Chondrocyte (in vitro differentiated cells): ENCODE measurements at places on chromosomes 7 and 10. TPM values are rescaled to one million over a fixed set of nuclear protein-coding genes. Genes with fewer than 3 reads are reported as not detected.

ANKIB1 gene
- total RNA-seq: 65.6 to 77.7 TPM (median 76.3 TPM) in 3 replicates

- no peaks in the 10 kb centered on the region for H3K27me3 ChIP-seq
- H3K4me3 ChIP-seq: no peak overlapping the region
- peaks cover 32% of the 10 kb centered on the region for H3K4me1 ChIP-seq
- H3K36me3 ChIP-seq: peaks cover 4% of the 10 kb centered on the region
- no peak overlapping the region for H3K27ac ChIP-seq
These were observed 65.0 kb downstream of the INPP5A start for GRCh38 chr10:132602614-132603013.

GRCh38 chr7:48515171-48515570, 343.9 kb downstream of the ABCA13 start:
- no peak overlapping the region for H3K4me3 ChIP-seq
- DNase-seq: no peak
- no peaks in the 10 kb centered on the region for H3K36me3 ChIP-seq

GRCh38 chr7:66211429-66211828, 6.3 kb downstream of the TPST1 start:
- H3K27ac ChIP-seq: no peak overlapping the region
- DNase-seq: no peak
- no peaks in the 10 kb centered on the region for H3K27me3 ChIP-seq

- no peaks in the 10 kb centered on the region for H3K36me3 ChIP-seq
- no peak overlapping the region for H3K27ac ChIP-seq
- no peak overlapping the region for H3K4me3 ChIP-seq
- no peak for DNase-seq
- H3K27me3 ChIP-seq: peaks cover 4% of the 10 kb centered on the region
- H3K4me1 ChIP-seq: peaks cover 14% of the 10 kb centered on the region
These were observed 21.2 kb downstream of the MAT1A start for GRCh38 chr10:80268266-80268665.

GRCh38 chr10:94049911-94050310, 56.2 kb downstream of the PLCE1 start:
- H3K27ac ChIP-seq: no peak overlapping the region
- peaks cover 9% of the 10 kb centered on the region for H3K4me1 ChIP-seq
- H3K4me3 ChIP-seq: no peak overlapping the region
- no peaks in the 10 kb centered on the region for H3K27me3 ChIP-seq
- no peaks in the 10 kb centered on the region for H3K36me3 ChIP-seq

DNA sequence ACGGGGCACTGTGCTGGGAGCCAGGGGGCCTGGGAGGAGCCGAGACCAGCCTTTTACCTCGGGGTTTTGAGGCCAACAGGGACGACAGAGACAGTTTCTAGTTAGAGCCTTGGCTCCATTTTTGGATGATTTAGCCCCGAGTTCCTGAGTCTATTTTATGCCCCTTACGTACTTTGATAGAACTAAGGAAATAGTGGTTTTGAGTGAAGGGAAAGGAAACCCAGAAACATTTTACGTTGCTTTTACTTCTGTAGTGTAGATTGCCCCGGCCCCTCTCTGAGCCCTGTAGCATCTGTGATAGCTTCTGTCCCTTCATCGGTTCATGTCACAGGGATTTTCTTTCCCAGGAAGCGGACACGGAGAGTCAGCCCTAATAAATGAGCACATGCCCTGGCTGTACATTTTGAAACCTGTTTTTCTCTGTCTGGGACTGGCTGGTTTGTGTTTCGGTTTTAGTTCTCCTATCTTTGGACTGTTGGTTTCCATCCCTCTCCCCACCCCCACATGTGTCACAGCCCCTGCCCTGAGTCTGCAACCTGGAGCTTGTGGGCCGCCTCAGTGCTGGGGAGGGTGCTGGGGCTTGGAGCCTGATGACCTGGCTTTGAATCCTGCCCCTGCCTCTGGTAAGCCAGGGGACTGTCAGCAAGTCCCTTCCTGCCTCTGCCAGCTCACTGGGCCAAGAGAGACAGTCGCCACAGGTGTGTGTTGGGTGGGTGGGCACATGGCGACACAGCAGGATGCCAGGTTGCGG, 6.9 kb upstream of the ORAI2 start:
- H3K36me3 ChIP-seq: peaks cover 19% of the 10 kb centered on the region
- no peak overlapping the region for H3K4me3 ChIP-seq
- H3K27me3 ChIP-seq: no peaks in the 10 kb centered on the region
- no peak overlapping the region for H3K27ac ChIP-seq
- H3K4me1 ChIP-seq: peaks cover 9% of the 10 kb centered on the region
- no peak for DNase-seq

VWC2 gene
- not detected in 3 replicates for total RNA-seq

- DNase-seq: peak; percentile 54
- H3K4me1 ChIP-seq: peaks cover 27% of the 10 kb centered on the region
- H3K27me3 ChIP-seq: no peaks in the 10 kb centered on the region
- H3K36me3 ChIP-seq: peaks cover 6% of the 10 kb centered on the region
- no peak overlapping the region for H3K4me3 ChIP-seq
- no peak overlapping the region for H3K27ac ChIP-seq
These were observed 13.6 kb downstream of the ANXA11 start for GRCh38 chr10:80191589-80192270.

DNA sequence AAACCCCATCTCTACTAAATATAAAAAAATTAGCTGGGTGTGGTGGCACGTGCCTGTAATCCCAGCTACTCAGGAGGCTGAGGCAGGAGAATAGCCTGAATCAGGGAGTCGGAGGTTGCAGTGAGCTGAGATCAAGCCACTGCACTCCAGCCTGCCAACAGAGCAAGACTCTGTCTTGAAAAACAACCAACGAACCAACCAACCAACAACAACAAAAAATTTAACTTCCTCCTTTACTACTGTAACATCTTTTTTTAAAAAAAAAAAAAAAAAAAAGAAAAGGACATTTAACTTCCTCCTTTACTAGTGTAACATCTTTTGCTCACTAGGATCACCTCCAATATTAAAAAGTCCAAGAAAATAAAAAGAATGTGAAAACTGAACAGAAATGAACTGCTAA, 92.3 kb upstream of the TMEM168 start:
- no peak overlapping the region for H3K4me3 ChIP-seq
- no peak for DNase-seq
- H3K27ac ChIP-seq: no peak overlapping the region
- H3K4me1 ChIP-seq: peaks cover 16% of the 10 kb centered on the region
- H3K36me3 ChIP-seq: peaks cover 4% of the 10 kb centered on the region

GRCh38 chr10:35353805-35354204, 17.5 kb downstream of the CCNY start:
- peak overlapping the region; percentile 59 for H3K27ac ChIP-seq
- no peak for DNase-seq
- H3K36me3 ChIP-seq: no peaks in the 10 kb centered on the region
- no peaks in the 10 kb centered on the region for H3K27me3 ChIP-seq
- H3K4me3 ChIP-seq: no peak overlapping the region

GRCh38 chr7:16465469-16466361, at the start of gene SOSTDC1:
Gene SOSTDC1 (minus strand): TSS chr7:16465738. CDS start chr7:16465668, 70 bp downstream.
- no peak within 1 kb of the TSS for H3K27ac ChIP-seq
- no peaks in the 10 kb centered on the region for H3K36me3 ChIP-seq
- DNase-seq: no peak
- H3K4me1 ChIP-seq: peaks cover 28% of the 10 kb centered on the region
- H3K4me3 ChIP-seq: peak within 1 kb of the TSS; percentile 70

DNA sequence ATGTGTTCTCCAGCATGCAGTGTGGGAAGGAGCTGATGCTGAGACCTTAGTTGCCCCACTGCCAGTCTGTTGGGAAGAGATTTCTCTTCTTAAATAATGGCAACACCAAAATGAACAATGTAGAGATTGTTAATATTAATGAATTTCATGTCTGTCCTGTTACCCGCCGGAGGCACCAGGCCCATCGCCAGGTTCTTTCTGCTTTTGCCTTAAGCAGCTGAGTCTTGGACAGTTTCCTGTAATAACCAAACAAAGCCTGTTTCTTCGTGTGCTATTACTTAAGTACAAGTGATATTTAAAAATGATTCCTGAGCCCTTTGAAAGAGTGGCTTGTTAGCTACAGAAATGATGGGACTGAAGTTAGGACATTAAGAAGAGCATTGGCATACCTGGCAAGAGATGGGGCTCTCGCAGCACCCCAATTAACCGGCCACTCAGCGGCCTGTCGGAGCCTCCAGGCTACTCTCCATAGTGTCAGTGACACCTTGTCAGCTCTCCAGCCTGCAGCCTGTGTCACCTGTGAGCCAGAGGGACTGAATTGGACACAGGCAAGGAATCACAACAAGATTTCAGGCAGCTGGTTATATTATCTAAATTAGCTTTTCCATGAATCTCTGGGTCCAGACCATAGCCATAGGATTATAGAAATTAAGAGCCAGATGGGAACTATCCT, 142.0 kb downstream of the CELF2 start:
- H3K4me1 ChIP-seq: peaks cover 16% of the 10 kb centered on the region
- no peaks in the 10 kb centered on the region for H3K27me3 ChIP-seq
- no peak for DNase-seq
- no peak overlapping the region for H3K27ac ChIP-seq
- peaks cover 3% of the 10 kb centered on the region for H3K36me3 ChIP-seq

GRCh38 chr10:110544958-110545537, 22.4 kb upstream of the SMC3 start:
- H3K4me3 ChIP-seq: no peak overlapping the region
- no peak for DNase-seq
- no peaks in the 10 kb centered on the region for H3K36me3 ChIP-seq
- H3K4me1 ChIP-seq: peaks cover 4% of the 10 kb centered on the region
- H3K27me3 ChIP-seq: peaks cover 2% of the 10 kb centered on the region

CHST15 gene
- 26.1 to 43.8 TPM (median 42.8 TPM) in 3 replicates for total RNA-seq

DNA sequence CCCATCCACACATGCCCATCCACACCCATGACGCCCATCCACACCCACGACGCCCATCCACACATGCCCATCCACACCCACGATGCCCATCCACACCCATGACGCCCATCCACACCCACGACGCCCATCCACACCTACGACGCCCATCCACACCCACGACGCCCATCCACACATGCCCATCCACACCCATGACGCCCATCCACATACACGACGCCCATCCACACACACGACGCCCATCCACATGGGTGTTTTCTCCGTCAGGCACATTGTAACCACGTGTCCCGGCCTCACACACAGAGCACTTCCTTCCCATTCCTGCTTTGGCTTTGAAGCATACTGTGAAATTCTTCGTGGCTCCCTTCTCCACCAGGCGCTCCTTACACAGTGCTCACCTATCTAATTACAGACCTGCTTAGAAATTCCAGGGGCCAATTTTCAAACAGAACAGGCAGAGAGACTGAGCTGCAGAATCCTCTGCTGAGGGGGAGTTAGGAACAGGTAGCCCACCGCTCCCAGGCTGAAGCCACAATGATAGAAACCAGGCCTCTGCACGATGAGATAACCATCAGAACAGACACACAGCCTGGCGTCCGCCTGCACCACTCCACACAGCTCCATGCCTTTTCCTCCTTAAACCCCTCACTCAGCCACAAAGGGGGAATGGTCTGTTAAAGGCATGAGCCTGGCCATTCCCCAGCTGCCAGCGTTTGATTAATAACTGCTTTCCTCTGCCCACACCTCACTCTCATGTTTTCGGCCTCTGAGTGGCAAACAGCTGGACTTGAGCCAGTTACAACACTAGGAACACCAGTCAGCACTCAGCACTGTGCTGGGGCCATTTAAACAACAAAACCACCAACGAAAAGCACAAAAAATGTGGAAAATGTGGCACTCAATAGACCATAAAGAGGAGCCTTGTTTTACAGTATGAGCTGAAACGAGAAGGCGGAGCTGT, 501.6 kb downstream of the PTPRN2 start:
- H3K4me3 ChIP-seq: no peak overlapping the region
- no peaks in the 10 kb centered on the region for H3K27me3 ChIP-seq
- H3K4me1 ChIP-seq: no peaks in the 10 kb centered on the region

DNA sequence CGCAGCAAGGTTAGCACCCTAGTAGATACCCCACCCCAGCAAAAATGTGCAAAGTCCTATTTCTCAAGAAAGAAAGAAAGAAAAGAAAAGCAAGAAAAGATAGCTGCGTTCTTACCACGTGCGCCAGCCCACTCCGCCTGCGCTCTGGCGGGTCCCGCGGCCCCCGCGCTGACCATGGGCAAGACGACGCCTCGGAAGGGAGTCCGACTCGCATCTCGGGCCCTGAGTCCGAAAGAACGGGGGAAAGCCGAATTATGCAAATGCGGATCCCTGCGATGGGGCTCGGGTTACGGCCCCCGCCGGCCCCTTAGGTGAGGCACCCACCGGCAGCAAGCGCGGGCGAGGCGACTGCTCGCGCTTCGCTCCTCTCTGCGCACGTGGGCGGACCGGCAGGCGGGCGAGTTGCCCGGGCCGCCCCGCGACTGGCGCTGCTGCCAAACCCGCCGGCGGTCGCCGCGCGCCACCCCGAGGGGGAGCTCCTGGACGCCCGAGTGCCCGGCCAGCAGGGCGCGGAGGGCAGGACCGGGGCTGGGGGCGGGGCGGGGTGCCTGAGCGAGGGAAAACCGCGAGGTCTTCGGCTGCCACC, 2.4 kb upstream of the EGR2 start:
- H3K27ac ChIP-seq: no peak overlapping the region
- H3K4me1 ChIP-seq: peaks cover 39% of the 10 kb centered on the region
- peak; percentile 77 for DNase-seq

DNA sequence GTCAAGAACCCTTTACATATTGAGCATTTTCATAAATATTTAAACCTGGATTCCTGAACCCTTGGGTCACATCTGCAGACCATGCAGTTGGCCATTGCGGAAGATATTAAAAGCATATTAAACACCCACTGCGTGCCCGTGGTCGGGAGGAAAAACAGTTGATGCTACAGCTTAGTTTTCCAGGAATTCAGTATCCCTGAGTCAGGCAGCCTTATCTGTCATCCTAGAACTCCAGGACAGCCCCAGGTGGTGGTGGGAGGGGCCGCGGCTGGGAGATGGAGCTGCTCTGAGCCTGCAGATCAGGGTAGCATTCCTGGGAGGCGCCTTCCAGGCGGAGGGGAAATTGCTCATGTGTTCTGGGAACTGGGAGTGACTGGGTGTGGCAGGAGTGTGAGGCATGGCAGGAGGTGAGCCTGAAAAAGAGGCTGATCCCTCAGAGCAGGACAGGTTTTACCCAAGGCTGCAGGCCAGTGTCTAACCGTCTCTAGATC, 222.9 kb upstream of the SH2B2 start:
- H3K4me1 ChIP-seq: peaks cover 21% of the 10 kb centered on the region
- no peak for DNase-seq
- H3K27ac ChIP-seq: peak overlapping the region; percentile 38
- H3K27me3 ChIP-seq: no peaks in the 10 kb centered on the region
- no peaks in the 10 kb centered on the region for H3K36me3 ChIP-seq
- H3K4me3 ChIP-seq: no peak overlapping the region

DNA sequence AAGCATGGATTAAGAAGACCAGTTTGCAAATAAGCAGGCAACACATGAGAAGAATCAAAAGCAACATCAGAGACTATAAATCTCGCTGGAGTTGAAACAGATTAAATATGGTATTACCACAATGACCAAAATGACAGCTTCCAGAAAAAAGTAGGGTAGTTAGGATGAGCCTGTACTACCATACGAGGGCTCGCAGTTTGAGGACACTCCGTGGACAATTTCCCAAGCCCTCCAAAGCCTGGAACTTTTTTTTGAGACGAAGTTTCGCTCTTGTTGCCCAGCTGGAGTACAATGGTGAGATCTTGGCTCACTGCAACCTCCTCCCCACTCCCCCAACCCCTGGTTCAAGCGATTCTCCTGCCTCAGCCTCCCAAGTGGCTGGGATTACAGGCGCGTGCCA, 1.0 kb downstream of the LRRC17 start:
- peaks cover 50% of the 10 kb centered on the region for H3K4me1 ChIP-seq
- H3K27me3 ChIP-seq: no peaks in the 10 kb centered on the region
- DNase-seq: no peak
- H3K36me3 ChIP-seq: no peaks in the 10 kb centered on the region
